ENCODE measurements at places on chromosomes 3 and 15.

- no peak for DNase-seq
Observed at GRCh38 chr3:104510131-104510849, 856.4 kb upstream of the ALCAM start.

DNA sequence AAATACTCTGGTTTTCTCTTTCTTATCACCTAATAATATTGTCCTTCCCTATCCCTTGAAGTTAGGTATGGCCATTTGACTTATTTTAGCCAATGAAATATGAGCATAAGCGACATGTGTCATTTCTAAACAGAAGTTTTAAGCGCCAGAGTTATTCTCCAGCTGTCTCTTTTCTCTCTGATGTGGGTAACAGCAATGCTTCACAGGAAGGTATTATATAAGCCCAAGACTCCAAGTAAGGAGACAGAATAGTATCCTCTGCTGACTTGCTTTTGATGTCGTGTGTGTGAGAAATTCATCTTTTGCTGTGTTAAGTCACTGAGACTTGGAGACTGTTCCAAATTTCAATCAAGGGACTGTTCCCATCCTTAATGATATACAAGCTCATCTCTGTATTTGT is 224.6 kb upstream of the NECTIN3 start:
- DNase-seq = no peak

DNA sequence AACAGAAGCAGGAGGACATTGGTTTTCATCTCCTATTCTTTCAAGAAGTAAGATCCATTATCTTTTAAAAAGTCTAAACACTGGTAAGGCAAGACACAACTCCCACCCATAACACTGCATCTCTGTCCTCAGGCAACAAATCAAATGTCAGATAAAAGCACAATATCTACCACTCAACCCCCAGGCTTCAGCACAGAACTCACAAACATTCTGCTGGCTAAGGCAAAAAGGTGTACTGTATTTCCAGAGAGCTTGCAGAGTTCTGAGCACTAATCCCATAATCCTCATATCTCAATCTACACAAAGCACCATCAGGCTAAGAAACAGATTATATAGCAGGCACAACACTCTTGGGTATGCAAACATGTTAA is 20.9 kb downstream of the RAF1 start:
- no peak for DNase-seq

DNA sequence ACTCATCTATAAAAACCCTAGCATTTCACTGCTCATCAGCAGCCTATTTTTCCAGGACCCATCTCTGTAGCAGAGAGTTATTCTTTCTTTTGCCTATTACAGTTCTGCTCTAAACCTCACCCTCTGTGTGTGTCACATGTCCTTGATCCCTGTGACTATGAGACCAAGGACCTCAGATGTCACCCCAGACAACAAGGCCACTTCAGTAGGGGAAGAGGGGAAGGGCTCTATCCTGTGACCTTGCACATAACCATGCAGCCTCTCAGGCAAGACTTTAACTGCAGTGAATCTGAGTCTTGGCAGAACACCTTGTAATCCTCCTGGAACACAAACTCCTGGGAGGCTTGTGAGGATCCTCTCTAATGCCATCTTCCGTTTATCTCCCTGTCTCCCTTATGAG is 4.4 kb upstream of the ZNF589 start:
- DNase-seq = no peak

DNA sequence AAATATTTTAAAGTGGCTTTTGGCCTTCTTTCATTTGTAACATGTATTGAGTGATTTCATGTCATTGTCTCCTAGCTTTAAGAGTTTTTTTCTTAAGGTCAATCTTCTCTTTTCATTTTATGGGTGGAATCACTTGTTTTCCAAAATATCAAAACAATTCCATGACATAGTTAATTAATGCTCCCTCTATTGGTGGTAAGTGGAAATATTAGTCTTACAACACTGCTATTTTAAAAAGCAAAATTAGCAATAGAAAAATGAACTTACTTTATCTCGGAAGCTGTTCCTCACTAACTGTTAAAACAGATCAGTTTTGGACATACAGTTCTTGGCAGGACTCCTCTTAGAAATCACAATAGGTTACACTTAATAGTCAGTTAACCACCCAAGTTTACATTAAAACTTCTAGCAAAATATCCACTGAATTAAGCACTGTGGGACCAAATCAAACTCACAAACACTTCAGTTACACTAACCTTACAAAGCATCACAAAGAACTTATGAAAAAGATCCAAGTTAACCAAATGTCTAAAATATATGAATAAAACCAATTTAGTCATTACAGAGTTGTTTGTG is 42.4 kb downstream of the TIGIT start:
- DNase-seq = no peak

DNA sequence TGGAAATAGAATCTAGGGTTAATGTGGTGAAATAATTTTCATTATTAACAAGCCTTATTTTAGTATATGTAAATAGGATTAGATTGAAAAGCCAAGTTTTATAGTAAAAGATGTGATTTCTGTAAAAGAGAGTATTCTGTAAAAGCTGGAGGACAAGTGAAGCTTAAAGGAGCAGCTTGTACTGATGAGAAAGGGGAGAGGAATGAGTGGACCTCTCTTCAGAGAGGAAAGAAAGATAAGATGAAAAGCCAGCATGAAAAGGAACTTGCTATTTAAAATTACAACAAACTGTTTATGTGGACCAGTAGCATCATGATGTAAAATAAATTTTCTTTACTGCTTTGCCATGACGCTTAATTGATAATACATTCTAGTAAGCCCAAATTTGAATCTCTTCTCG is 18.5 kb downstream of the ALCAM start:
- no peak for DNase-seq

GRCh38 chr3:43693594-43693993 is 2.9 kb downstream of the ABHD5 start:
- DNase-seq = no peak

DNA sequence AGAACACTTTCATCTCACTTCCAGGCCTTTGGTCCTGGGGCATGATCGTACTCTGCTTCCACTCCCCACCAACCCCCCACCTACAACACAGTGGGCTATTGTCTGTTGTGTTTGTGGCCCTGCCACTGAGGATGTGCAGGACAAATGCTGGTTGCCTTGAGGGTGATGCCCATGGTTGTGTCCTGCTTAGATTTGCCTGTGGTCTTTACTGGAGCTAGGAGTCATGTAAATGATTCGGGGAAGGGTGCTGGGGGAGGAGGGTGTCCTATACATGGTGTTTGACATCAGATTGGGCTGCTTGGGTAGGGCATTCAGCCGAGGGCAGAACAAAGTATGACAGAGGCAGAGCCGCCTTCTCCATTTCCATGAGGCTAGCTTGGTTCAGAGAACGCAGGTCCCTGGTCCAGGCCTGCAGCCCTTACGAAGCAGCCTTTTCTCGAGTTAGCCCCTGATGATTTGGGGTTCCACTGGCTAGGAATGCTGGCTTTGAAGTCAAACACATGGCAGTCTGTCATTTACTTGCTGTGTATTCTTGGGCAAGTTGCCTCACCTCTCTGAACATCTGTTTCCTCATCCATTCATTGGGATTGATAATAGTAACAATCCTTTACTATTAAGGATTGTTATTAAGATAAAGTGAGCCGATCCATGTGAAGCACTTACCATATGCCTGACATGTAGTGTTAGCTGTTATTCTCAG is 6.9 kb downstream of the CORO2B start:
- no peak for DNase-seq

DNA sequence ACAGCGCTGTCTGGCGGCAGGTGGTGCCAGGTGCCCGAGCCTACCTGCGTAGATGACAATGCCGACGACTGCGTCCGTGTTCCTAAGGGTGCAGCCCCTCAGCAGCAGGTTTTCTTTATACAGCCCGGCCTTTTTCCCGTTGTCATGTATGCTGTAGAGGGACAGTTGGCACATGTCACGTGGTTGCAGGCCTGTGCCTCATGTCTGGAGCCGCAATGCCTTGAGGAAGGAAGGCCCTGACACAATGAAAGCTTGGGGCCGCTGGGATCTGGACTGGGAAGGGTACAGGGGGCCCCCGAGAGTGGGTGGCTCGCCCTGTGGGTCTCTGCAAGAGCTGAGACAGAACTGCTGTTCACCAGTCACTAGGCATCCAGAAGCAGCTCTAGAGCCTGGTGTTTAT is 136.0 kb downstream of the ATP10A start:
- no peak for DNase-seq
